ENCODE measurements at places on chromosomes 2 and 18.

DNA sequence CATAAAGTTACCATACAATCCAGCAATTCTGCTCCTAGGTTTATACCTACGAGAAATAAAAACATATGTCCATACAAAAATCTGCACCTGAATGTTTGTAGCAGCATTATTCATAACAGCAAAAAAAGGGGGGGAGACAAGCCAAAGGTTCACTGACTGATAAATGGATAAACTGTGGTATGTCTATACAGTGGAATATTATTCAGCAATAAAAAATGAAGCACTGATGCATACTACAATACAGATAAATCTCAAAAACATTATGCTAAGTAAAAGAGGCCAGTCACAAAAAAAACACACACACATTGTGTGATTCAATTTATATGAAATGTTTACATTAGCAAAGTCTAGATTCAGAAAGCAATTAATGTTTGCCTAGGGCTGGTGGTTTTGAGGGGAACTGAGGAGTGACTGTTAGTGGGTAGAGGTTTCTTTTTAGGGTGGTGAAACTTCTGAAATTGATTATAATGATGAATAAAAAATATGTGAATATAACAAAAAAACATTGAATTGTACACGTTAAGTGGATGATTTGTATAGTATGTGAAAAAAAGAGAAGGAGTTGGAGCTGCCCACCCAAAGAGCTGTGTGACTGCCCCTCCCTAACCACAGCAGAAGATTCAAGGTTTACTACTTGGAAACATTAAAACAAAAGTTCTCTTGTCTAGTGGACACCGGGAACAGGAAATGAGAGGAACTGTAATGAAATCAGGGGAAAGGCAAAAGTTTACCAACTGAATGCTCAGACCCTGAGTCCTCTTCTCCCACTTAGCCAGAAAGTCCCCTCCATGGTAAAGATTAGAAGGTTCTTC, 13.4 kb downstream of the COLEC12 start:
- DNase-seq, result peak; percentile 46

GRCh38 chr18:12838178-12838634, 45.8 kb downstream of the PTPN2 start:
- peak; percentile 91 for DNase-seq

DNA sequence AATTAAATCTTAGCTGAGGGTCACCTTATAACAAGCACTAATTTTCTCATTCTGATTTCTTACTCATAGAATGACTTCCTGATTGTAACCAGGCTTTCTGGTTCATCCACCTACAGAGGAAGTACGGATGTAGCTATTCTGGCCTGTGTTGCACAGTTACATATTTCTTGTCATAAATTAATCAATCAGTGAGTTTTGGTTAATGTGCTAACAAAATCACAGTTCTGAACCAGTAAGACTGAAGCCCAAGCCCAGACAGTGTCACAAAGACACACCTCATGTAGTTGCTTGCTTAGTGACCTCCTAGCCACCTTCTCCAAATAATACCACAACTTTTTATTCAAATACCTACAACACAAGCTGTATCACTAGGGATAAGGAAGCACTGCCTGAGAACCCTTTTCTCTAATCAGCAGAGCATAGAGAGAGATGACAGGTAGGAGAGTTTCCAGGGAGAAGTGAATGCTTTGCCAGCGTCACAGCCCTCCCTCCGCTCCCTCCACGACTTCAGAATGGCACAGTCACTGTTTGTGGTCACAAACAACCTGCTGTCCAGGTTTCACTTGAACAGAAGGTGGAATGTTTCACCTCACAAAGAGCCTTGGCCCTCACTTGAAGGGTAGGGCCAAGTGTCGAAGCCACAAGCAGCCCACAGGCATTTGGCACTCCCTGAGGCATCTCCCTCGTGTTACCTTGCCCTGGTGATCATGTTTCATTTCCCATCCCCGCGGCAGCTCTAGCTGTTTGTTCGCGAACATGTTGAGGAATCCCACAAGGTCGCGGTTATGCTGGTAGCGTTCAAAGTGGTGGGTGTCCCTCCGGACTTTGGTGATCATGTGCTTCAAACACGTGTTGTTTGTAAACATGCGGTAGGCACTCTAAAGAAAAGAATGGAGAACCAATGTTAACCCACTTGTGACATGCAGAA, 120.8 kb upstream of the STK17B start:
- peak; percentile 99 for DNase-seq

DNA sequence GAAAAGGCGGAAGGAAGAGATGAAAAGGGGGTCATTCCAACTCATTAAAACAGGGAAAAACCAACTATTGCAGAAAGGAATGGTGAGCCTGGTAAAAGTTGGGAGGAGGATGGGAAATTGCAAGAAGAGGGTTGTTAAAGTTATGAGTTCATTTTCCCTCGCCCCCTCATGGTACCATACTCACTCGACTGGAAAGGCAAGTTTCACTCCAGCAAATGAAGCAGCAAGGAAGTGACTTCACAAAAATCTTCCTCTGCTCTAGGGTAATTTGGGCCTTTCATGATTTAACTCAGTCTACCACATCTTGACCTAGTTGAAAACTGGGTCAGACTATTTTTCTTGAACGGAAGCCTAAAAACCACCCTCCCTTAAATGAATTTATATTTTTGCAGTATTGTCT, 22.8 kb upstream of the DAW1 start:
- DNase-seq, result peak; percentile 60

DNA sequence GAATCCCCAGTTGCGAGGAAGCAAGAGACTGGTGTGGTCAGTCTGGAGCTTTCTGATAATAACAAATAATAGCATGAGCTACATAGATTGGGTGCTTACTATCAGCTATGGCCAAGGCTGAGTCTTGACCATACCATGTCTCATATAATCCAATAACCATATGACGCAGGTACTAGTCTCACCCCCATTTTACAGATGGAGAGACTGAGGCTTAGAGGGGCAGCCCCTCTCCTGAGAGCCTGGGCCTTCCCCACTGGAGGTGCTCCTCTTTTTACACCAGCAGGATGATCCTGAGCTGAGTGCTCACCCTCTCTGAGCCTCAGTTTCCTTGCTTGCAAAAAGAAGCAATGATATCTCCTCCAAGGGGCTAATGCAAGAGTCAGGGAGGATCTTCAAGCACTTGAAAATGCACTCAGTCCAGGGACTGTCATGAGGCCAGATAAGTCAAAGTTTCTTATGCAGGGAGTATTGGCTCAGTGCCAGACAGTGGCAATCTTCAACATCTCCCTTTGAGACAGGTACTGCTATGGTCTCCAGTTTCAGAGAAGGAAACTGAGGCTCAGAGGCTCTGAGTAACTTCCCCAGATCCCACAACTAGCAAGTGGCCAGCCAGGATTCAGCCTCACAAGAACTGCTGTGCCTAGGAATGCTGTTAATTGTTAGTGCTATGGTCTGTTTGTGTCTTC, 149.7 kb downstream of the TFCP2L1 start:
- DNase-seq, result peak; percentile 6

- no peak for DNase-seq
Observed at GRCh38 chr2:46305767-46306166, 8.6 kb downstream of the EPAS1 start.

GRCh38 chr2:171042253-171042969, 113.4 kb downstream of the GORASP2 start:
- no peak for DNase-seq

DNA sequence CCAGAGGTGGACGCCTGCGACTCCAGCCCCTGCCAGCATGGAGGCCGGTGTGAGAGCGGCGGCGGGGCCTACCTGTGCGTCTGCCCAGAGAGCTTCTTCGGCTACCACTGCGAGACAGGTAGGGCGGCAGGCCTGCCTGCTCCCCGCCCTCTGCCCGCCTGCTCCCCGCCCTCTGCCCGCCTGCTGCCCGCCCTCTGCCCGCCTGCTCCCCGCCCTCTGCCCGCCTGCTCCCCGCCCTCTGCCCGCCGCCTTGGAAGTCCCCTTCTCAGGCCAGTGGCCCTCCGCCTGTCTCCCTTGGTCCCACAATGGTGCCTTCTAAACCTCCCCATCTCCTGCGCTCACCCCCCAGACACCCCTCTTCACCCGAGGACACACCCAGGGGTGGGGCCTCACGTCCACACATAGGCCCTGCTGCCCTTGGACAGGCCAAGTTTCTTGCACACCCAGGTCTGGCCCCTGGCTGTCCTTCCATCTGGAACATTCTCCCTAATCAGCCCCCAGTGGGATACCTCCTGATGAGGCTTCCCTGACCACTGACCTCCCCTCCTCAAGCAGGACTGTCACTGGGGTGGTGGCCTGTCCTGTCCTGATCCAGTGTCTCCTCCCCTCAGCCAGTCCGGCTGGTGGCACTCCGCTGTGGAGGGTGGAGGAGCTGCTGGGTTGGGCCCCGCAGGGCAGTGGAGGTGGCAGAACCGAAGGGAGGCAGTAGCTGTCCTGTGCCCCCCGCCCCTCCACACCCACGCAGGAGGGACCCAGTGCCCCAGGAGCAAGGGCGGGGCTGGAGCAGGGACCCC, 37.9 kb downstream of the MTERF4 start:
- peak; percentile 19 for DNase-seq

- no peak for DNase-seq
Observed at GRCh38 chr2:241417626-241418025, 61.5 kb downstream of the FARP2 start.

GRCh38 chr2:81481242-81481993, 1176.9 kb upstream of the LRRTM1 start:
- no peak for DNase-seq

- no peak for DNase-seq
Observed at GRCh38 chr2:84800194-84800805, 80.6 kb downstream of the TRABD2A start.

GRCh38 chr2:226849349-226849748, 13.5 kb downstream of the RHBDD1 start:
- DNase-seq, result no peak

GRCh38 chr2:172586245-172586891, 30.5 kb downstream of the PDK1 start:
- no peak for DNase-seq

- peak; percentile 12 for DNase-seq
Observed at GRCh38 chr2:81247648-81248047, 943.1 kb upstream of the LRRTM1 start.

- no peak for DNase-seq
Observed at GRCh38 chr2:36006444-36006843, 349.1 kb upstream of the CRIM1 start.

DNA sequence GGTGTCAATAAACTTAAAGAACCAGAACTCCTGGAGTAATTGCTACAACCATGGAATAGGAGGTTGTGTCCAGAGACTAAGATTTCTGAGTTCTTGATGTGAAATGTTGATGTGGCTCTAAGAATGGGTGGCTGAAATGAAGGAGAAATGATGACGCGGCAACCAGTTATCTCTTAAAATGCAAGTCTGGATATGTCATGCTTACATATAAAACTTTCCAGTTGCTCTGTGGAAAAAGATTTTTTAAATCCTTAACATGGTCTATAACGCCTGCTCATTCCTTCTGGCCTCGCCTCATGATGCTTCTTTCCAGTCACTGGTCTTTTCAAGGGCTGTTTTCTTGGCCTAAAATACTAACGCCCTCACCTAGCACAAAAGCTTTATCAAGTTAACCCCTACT, 23.5 kb upstream of the MYO1B start:
- no peak for DNase-seq

- peak; percentile 13 for DNase-seq
Observed at GRCh38 chr2:31413025-31413424, 1.5 kb downstream of the XDH start.

- no peak for DNase-seq
Observed at GRCh38 chr2:127052057-127052770, 54.7 kb downstream of the BIN1 start.

- DNase-seq, result no peak
Observed at GRCh38 chr18:29616867-29617266, 1425.7 kb downstream of the DSC3 start.

DNA sequence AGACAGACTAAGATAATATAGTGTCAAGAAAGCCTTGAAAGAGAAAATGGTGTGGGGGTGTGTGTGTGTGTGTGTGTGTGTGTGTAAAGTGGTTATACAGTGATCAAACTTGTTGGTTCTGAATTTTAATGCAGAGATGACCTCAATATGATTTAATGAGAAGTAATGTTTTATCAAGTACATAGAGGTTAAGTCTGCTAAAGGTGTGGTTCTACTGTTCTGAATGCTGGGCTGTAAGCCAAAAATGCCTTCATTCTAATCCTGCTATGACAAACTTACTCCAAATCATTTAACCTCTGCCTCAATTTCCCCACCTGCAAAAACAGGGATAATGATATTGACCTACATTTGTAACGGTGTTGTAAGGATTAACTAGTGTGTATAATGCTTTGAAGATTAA, 87.9 kb downstream of the WDPCP start:
- DNase-seq, result no peak

GRCh38 chr2:239544918-239545465, 144.2 kb upstream of the HDAC4 start:
- no peak for DNase-seq

DNA sequence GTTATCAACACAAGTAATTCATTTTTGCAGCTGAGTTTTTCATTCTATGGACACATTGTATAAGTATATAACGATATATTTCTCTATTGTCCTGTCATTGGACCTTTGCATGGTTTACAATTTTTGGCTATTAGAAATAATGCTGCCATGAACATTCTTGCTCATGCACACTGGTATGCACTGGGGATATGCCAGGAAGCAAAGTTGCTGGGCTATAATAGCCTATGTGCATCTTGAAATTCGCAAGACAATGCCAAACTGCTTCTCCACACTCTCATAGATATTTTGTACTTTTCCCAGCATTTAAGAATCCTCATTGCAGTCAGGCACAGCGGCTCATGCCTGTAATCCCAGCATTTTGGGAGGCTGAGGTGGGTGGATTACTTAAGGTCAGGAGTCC, 852.6 kb upstream of the ID2 start:
- DNase-seq, result no peak

DNA sequence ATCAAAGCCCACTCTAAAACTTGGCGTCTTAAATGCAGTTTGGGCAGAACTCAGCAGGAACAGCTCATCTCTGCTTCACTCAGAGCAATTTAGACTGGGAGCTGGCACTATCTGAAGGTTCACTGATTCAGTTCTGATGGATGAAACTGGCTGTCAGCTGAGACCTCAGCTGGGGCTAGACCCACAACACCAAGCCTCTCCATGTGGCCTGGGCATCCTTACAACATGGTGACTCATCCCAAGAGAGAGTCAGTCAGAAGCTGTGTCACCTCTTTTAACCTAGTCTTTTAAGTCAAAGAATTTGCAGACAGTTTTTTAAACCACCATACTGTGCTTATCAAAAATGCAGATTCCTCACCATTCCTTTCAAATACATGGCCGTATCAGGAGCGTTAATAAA, 62.6 kb upstream of the ZNF397 start:
- peak; percentile 43 for DNase-seq

- peak; percentile 59 for DNase-seq
Observed at GRCh38 chr2:195498176-195498575, 158.8 kb upstream of the SLC39A10 start.

DNA sequence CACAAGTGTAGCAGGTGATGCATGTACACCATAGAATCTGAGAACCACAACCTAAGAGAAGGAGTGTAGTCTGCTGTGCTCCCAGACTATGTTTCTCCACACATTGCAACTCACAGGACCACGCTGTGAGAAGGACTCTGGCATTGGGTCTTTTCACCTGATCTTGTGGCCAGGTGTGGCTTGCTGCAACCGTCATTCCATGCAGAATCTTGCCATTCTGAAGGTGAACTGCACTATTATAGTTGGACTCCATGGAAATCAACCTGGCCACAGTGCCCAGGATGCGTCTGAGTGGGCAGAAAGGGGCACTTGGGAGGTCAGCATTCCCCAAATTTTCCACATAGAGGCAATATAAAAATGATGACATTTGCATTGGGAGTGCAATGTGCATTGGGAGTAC, 122.2 kb downstream of the CAPN13 start:
- DNase-seq, result no peak

GRCh38 chr18:42268186-42268725, 313.2 kb downstream of the PIK3C3 start:
- no peak for DNase-seq

- DNase-seq, result no peak
Observed at GRCh38 chr18:7626175-7626921, 59.2 kb downstream of the PTPRM start.

Data from PC-3 (cell line).